Left kidney (tissue), 8 donors: ENCODE measurements at places on chromosomes 1 and 21. TPM values are rescaled to one million over a fixed set of nuclear protein-coding genes. Genes with fewer than 3 reads are reported as not detected.

DNA sequence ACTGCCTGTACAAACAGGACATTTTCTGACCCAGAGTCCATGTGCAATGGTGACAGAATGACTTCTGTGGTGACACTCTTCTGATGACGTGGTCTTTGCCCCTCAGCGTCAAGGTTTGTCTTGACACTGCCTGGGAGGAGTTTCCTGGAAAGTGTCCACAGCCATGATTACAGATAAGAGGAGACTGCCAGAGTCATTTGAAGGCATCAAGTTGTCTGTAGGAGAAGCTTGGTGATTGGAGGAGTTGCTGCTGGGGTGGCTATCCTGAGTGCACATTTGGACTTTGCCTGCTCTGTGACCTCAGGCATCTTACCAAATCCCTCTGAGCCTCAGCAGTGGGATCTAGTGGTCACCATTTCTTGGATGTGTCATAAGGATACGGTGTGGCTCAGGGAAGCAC, 17.7 kb downstream of the TCHHL1 start:
- no peak for DNase-seq

The GJA8 gene
- polyA plus RNA-seq: 0.80 TPM

- no peak for DNase-seq
Measured at GRCh38 chr1:99768104-99768503, 1.7 kb upstream of the FRRS1 start.

DNA sequence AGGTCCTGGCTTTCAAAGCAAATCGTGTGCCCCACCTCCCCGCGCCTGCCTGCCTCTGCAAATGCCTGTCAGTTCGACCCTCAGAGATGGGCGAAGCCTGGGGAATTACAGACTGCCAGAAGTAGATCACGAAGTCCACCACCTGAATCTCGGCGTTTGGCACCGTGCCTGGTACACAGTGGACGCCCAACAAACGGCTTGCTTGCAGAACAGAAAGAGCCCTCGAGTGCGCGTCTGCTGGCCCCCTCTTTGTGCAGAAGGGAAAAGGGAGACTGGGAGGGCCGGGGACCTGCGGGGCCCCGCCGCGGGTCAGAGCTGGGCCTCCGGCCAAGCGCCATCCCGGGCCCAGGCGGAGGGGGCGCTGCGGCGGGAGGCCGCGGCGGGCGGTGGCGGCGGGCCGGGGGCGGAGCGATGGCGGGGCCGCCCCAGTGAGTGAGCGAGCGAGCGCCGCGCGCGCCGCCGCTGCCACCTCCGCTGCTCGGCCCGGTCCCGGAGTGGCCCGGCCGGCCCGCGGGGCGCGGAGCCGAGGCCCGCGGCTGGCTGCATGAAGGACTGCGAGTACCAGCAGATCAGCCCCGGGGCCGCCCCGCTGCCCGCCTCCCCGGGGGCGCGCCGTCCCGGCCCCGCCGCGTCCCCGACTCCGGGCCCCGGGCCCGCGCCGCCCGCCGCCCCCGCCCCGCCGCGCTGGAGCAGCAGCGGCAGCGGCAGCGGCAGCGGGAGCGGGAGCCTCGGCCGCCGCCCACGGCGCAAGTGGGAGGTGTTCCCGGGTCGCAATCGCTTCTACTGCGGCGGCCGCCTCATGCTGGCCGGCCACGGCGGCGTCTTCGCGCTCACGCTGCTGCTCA, at the start of gene ZDHHC18:
Gene ZDHHC18 (plus strand): TSS at position 428 of the 845 bp plus-strand sequence. CDS start 117 bp downstream, at position 545.
- peak; percentile 58 for DNase-seq

GRCh38 chr1:115679141-115679611, 37.4 kb downstream of the VANGL1 start:
- no peak for DNase-seq
